MCF 10A (cell line): ENCODE measurements at places on chromosomes 7 and 10. TPM values are rescaled to one million over a fixed set of nuclear protein-coding genes. Genes with fewer than 3 reads are reported as not detected.

Gene HACD1
- total RNA-seq = 29.6 and 34.2 TPM in 2 replicates

Gene HTR5A
- total RNA-seq = not detected in 2 replicates

Gene HPS1
- 40.5 and 41.8 TPM in 2 replicates for total RNA-seq

Gene AKR1C8
- 0.27 TPM in 1 of 2 replicates, not detected in the other for total RNA-seq
